Fibroblast of lung (primary cell): ENCODE measurements at places on chromosomes 1 and 21. TPM values are rescaled to one million over a fixed set of nuclear protein-coding genes. Genes with fewer than 3 reads are reported as not detected.

DNA sequence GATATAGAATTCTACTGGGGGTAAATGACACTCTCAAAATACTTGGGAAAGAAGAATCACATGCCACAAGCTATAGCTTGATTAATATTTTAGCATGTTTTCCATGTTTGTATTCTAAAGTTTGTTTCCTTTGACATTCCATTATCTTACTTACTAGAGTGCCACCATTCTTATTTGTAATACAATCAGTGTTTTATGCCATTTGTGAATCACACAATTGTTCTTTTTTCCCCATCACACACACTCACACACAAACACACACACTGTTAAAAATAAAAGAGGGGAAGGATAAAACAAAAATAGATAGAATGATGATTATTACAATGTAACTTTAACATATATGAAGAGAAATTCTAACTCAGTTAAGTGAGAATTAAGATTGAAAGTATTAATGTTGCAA, 16.0 kb upstream of the TEKT2 start:
- no peak for DNase-seq
- no peak overlapping the region for H3K27ac ChIP-seq
- H3K4me1 ChIP-seq: no peaks in the 10 kb centered on the region
- no peak overlapping the region for H3K4me3 ChIP-seq
- no peaks in the 10 kb centered on the region for H3K36me3 ChIP-seq

GRCh38 chr1:160188341-160188740, 2.0 kb upstream of the CASQ1 start:
- no peak overlapping the region for H3K27ac ChIP-seq
- H3K4me1 ChIP-seq: no peaks in the 10 kb centered on the region
- H3K27me3 ChIP-seq: no peaks in the 10 kb centered on the region
- H3K36me3 ChIP-seq: no peaks in the 10 kb centered on the region
- no peak for DNase-seq

CCDC185 gene
- not detected in 2 replicates for total RNA-seq

- no peaks in the 10 kb centered on the region for H3K27me3 ChIP-seq
- H3K36me3 ChIP-seq: no peaks in the 10 kb centered on the region
- peak within 1 kb of the TSS; percentile 93 for H3K4me3 ChIP-seq
- peak; percentile 81 for DNase-seq
These were observed at the start of gene DISP1 for GRCh38 chr1:222814536-222815439. DISP1 (plus strand) TSS chr1:222815039; CDS start chr1:222942824, 127,785 bp downstream.

- no peaks in the 10 kb centered on the region for H3K27me3 ChIP-seq
- no peak overlapping the region for H3K4me3 ChIP-seq
- DNase-seq: no peak
- H3K36me3 ChIP-seq: no peaks in the 10 kb centered on the region
- H3K4me1 ChIP-seq: peaks cover 30% of the 10 kb centered on the region
- no peak overlapping the region for H3K27ac ChIP-seq
These were observed 225.1 kb upstream of the TMEM51 start for GRCh38 chr1:14928412-14928811.

DNA sequence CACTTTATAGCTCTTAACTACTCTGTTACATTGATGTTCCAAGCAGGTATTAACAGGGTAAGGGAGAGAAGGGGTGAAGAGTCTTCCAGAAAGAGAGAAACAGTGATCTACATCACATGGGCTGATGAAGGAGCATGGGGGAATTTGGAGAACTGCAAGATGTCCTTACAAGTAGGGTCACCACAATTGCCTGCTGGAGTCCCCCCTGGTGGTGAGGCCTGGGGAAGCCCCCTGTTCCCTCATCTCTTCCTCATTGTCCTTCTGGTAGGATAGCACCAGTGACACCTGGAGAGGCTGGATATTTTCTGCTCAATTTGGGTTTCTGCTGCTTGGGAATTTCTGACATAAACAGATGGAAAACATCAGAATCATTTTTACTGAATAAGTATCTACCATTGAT, 126.6 kb downstream of the RUNX1 start:
- no peaks in the 10 kb centered on the region for H3K36me3 ChIP-seq
- no peaks in the 10 kb centered on the region for H3K4me1 ChIP-seq
- no peak for DNase-seq
- no peak overlapping the region for H3K4me3 ChIP-seq

- no peaks in the 10 kb centered on the region for H3K27me3 ChIP-seq
- no peak overlapping the region for H3K27ac ChIP-seq
- DNase-seq: peak; percentile 8
These were observed 4.9 kb downstream of the CACHD1 start for GRCh38 chr1:64474665-64475439.

DNA sequence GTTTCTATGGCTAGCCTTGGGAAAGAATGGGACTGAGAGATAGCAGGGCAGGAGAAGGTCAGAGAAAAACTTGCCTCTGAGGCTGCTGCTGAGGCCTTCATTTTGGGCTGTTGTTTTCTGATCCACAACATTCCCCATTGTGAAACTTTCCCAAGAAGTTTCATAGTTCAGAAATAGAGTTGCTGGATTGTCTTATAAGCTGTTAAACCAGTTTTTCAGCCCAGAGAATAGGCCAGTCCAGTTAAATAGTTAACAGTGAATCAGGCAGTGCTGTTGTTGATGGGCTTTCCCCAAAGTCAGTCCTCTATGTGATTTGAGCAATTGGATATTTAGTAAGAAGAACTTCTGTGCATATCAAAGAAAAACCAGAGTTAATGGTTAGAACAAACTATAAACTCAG, 77.0 kb downstream of the C21orf91 start:
- no peak for DNase-seq
- no peak overlapping the region for H3K4me3 ChIP-seq
- H3K27ac ChIP-seq: no peak overlapping the region
- H3K4me1 ChIP-seq: no peaks in the 10 kb centered on the region

ZMYND12 gene
- total RNA-seq: 1.3 and 3.5 TPM in 2 replicates

GRCh38 chr1:63935143-63935542, 161.3 kb downstream of the ROR1 start:
- no peak for DNase-seq
- no peak overlapping the region for H3K4me3 ChIP-seq
- H3K4me1 ChIP-seq: no peaks in the 10 kb centered on the region
- H3K27ac ChIP-seq: no peak overlapping the region
- no peaks in the 10 kb centered on the region for H3K36me3 ChIP-seq

DNA sequence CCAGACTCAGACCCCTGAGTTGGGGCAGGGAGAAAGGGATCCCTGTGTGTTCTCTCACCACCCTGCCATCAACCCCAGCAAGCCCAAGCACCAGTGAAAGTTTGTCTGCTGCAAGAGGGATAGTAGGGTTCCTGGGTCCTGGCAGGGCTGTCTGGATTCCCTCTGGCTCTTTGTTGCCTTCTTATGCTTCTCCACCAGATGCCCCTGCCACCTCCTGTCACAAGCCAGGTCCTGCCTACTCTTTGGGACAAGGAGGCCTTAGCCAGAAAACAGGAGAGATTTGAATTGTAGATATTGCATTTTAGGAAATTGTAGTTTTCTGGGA, 21.7 kb downstream of the UBE2T start:
- no peak overlapping the region for H3K27ac ChIP-seq
- no peak for DNase-seq
- H3K27me3 ChIP-seq: peaks cover 10% of the 10 kb centered on the region
- H3K4me1 ChIP-seq: no peaks in the 10 kb centered on the region
- no peaks in the 10 kb centered on the region for H3K36me3 ChIP-seq

- no peak for DNase-seq
- H3K27ac ChIP-seq: no peak overlapping the region
- no peaks in the 10 kb centered on the region for H3K36me3 ChIP-seq
- H3K27me3 ChIP-seq: no peaks in the 10 kb centered on the region
- H3K4me1 ChIP-seq: no peaks in the 10 kb centered on the region
These were observed 5.4 kb downstream of the NEK7 start for GRCh38 chr1:198162091-198162767.

GRCh38 chr1:217014066-217014465, 290.8 kb upstream of the ESRRG start:
- H3K36me3 ChIP-seq: no peaks in the 10 kb centered on the region
- H3K27me3 ChIP-seq: no peaks in the 10 kb centered on the region
- no peak overlapping the region for H3K27ac ChIP-seq
- DNase-seq: no peak

DNA sequence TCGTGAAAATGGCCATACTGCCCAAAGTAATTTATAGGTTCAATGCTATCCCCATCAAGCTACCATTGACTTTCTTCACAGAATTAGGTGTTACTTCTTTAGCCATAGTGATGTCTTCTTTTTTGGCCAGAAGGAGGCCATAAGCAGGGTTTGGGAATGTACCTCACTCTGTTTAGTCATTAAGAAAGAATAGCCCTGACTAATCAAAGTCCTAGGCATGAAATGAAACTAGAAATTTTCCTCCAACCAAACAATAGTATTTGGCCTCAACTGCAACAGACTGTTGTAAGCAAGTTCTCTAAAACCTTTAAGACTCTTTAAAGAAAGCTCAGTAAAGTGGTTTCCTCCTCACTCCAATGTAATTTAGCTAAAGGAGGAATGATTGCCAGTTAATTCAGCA, 163.9 kb downstream of the AKT3 start:
- H3K4me1 ChIP-seq: no peaks in the 10 kb centered on the region
- H3K4me3 ChIP-seq: no peak overlapping the region
- H3K27ac ChIP-seq: no peak overlapping the region
- DNase-seq: peak; percentile 3
- H3K36me3 ChIP-seq: no peaks in the 10 kb centered on the region

- peaks cover 19% of the 10 kb centered on the region for H3K4me1 ChIP-seq
- H3K27ac ChIP-seq: peak overlapping the region; percentile 35
- H3K36me3 ChIP-seq: no peaks in the 10 kb centered on the region
These were observed 8.9 kb downstream of the SDCCAG8 start for GRCh38 chr1:243264717-243265116.

INSRR gene
- not detected in 2 replicates for total RNA-seq

GRCh38 chr1:162405800-162406199, 6.1 kb downstream of the SH2D1B start:
- no peak overlapping the region for H3K27ac ChIP-seq
- no peak overlapping the region for H3K4me3 ChIP-seq
- no peaks in the 10 kb centered on the region for H3K27me3 ChIP-seq

- H3K4me3 ChIP-seq: peak overlapping the region; percentile 92
- no peak overlapping the region for H3K27ac ChIP-seq
- H3K36me3 ChIP-seq: no peaks in the 10 kb centered on the region
- peaks cover 6% of the 10 kb centered on the region for H3K4me1 ChIP-seq
- H3K27me3 ChIP-seq: no peaks in the 10 kb centered on the region
- DNase-seq: peak; percentile 53
These were observed 1.7 kb downstream of the ASPM start for GRCh38 chr1:197144570-197145325.

SLC9C2 gene
- not detected in 2 replicates for total RNA-seq

RPE65 gene
- total RNA-seq: not detected in 2 replicates

GJC2 gene
- total RNA-seq: 6.7 and 13.4 TPM in 2 replicates

DNA sequence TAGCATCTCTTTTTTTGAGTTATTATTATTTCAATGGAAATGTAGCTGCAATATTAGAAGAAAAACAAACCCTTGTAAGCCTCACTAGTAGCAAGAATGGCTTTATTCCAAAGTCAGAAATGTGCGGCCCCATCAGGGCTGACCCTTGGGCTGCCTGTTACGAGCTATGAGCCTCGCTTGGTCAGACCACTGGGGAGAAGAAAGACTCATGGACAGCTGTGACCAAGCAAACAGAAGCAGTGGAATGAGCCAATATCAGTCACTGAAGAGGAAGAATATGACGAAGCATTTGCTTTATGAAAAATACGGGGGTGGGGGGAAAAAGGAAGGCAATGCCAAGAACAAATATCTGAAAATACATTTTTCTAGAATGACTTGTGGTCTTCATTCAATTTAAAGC, 504.5 kb downstream of the LMO4 start:
- H3K27ac ChIP-seq: peak overlapping the region; percentile 18
- peaks cover 2% of the 10 kb centered on the region for H3K4me1 ChIP-seq
- H3K27me3 ChIP-seq: no peaks in the 10 kb centered on the region

DNA sequence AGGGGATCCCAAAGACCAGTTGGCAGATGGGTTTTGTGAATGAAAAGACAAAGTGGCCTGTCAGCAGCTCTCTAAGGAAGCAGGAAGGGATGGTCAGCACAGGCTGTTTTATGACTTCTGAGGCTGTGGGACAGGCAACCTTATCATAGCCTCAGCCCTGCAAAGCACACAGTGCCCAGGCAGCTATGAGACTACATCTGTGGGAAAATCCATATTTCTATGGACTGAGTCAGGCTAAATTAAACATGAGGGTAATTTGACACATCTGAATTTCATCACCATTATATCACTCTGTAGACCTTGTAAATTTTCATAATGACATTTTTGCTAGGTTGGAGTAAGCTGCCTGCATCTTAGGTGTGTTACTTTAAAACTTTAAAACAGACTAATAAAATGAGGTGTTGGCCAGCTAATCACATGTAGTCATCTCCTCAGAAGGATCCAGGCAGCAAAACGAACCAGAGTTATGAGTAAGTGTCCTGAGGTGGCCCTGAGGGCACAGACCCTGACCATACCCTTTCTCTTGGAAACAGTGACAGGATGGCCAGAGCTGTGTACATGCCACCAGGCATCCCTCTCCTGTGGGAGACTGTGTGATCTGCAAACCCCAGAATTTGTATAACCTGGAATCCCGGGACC, 14.6 kb downstream of the NGF start:
- H3K27ac ChIP-seq: peak overlapping the region; percentile 49
- H3K27me3 ChIP-seq: no peaks in the 10 kb centered on the region
- no peaks in the 10 kb centered on the region for H3K36me3 ChIP-seq
- no peak overlapping the region for H3K4me3 ChIP-seq
- H3K4me1 ChIP-seq: peaks cover 29% of the 10 kb centered on the region
